Stimulated activated CD4-positive, alpha-beta T cell treated with anti-CD3 and anti-CD28 coated beads, Interleukin-1b, Interleukin-23, amount 100 ng/mL, for 1 hour (primary cell): ENCODE measurements at places on chromosomes 2 and 18.

DNA sequence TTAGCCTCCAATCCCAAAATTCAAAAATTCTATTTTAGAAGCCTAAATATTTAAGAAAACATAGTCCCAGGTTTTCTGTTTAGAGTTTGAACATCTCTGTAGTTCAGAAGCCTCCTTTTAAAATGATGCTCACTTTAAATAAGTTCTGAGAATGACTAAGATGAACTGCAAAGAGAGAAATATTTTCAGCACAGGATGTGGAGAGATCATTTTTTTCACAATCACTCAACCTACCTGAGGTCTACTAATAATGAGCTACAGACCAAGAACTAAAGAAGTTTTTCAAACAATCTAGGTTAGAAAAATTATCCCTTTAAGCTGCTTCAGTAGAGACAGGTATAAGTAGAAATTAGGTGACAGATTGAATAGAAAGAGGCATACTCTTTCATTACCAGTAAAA, 185.1 kb upstream of the CYP26B1 start:
- DNase-seq, result no peak

DNA sequence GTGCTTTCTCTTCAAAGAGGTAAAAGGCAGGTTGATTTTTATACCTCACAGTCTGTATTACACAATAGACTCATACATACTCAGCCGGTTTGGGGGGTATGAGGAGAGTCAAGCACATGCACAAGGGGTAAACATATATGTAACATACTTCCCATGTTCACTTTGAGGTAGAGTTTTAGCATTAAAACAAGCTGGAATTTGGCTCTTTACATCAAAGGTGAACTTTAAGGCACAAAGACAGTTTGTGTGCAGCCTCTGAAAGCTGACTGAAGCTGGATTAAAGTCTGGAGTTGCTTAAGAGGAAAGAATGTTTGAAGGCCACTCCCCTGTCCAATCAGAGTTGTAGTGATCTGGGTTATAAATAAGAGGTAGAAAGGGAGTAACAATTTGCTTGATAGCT, 282.0 kb downstream of the DPP10 start:
- no peak for DNase-seq

- no peak for DNase-seq
Observed at GRCh38 chr2:70551167-70551566, 2.5 kb downstream of the TGFA start.

- no peak for DNase-seq
Observed at GRCh38 chr18:54702686-54703085, 111.6 kb downstream of the DYNAP start.

GRCh38 chr2:26897807-26898479, 50.0 kb downstream of the DPYSL5 start:
- no peak for DNase-seq

DNA sequence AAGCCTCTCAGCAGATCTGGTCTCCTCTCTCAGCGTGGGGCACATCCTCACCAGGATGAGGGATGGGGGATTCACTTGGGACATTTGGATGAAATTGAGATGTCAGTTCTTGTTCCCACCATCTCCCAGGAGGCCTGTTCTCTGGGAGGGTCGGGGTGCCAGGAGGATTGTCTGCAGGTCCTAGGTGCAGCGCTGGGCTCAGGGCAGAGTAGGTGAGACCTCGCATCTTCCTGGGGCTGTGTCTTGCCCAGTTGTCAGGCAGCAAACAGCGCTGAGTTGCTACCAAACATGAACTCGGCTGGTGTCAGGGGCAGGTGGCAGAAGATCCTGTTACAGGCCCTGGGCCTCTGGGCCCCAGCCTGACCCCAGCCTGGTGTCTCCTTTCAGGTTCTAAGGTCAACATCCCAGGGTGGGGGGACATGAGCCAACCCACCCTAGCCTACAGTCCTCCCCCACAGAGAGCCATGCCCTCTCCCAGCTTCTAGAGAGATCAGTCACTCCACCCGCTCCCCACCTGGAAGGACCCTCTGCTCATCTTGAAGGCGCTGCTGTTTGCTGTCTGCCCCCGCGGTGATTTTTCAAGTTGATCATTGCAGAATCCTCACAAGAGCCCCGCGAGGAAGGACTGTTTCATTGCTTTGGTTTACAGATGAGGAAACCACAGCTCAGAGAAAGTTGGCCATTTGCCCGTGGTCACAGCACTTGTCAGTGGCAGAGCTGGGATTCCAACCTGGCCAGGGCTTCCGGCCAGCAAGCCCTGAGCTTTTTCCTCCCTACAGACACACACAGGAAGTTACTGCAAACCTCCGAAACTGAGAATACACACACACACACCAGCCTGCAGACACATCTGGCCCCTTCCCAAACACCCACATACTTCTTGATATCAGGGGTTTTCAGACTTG, 83.9 kb downstream of the STPG4 start:
- DNase-seq, result no peak

GRCh38 chr2:212722046-212722445, 183.4 kb upstream of the ERBB4 start:
- no peak for DNase-seq

GRCh38 chr2:165162466-165162865, 41.4 kb downstream of the SCN3A start:
- no peak for DNase-seq

- DNase-seq, result no peak
Observed at GRCh38 chr2:207474863-207475485, 54.8 kb upstream of the CREB1 start.

DNA sequence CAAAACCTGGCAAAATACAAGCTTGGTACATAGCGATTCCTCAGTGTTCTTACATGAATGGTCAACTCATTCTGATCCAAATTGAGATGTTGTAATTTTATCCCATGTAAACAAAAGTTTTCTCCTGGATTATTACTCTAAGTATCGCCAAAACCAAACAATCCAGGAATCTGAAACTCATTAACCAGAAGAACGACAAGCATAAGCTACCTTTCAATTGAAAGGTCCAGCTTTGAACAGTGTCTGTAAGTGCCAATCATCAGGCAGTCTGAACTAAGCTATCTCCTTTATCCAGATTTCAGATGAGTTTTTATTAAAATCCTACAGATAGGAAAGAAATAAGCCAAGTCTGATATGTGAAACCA, 2.4 kb downstream of the MEX3C start:
- DNase-seq, result no peak

- no peak for DNase-seq
Observed at GRCh38 chr2:239531456-239532241, 130.8 kb upstream of the HDAC4 start.
